ENCODE measurements at places on chromosomes 4 and X. TPM values are rescaled to one million over a fixed set of nuclear protein-coding genes. Genes with fewer than 3 reads are reported as not detected.

YY2 gene
- total RNA-seq: 1.5 TPM

DUX4 gene
- not detected for total RNA-seq

HS3ST1 gene
- 0.37 TPM for total RNA-seq

TSPAN7 gene
- total RNA-seq: 9.7 TPM

TRIM61 gene
- 0.27 TPM for total RNA-seq

HOPX gene
- total RNA-seq: not detected

SPANXN3 gene
- total RNA-seq: not detected

SEC24D gene
- total RNA-seq: 21.2 TPM

ARAP2 gene
- 0.93 TPM for total RNA-seq

SMARCA1 gene
- total RNA-seq: 122 TPM

NAT8L gene
- total RNA-seq: 18.8 TPM

All from neural crest cell (in vitro differentiated cells).